Activated CD4-positive, alpha-beta T cell treated with anti-CD3 and anti-CD28 coated beads for 1 hour (primary cell): ENCODE measurements at places on chromosomes 3 and 15.

- DNase-seq = no peak
Measured at GRCh38 chr3:186046838-186047237, 62.1 kb downstream of the ETV5 start.

GRCh38 chr3:78277801-78278200, 1237.9 kb downstream of the ROBO2 start:
- no peak for DNase-seq

DNA sequence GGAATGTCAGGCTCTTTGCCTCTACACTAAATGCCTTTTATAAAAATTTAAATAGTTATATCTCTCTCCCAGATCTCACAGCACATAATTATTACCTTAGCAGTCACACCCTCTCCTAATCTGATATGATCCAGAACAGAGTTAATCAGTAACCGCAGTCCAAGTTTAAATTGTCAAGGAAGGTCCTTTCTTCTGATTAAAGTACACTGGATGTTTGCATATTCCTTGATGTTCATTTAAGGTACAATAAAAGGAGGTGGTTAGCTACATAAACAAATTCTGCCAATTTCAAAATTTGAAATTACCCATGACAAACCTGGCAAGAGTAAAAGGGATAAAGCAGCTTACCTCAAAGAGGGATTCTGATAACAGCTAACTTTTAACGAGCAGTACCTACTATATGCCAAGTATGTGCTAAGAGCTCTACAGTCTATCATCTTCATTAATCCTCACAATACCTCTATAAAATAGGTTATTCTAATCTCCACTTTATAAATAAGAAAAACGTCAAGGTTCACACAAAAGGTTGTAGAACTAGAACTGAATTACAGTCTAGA, 4.3 kb downstream of the GOLIM4 start:
- DNase-seq = no peak

GRCh38 chr3:139032326-139033002, 11.7 kb upstream of the PRR23B start:
- DNase-seq = no peak

DNA sequence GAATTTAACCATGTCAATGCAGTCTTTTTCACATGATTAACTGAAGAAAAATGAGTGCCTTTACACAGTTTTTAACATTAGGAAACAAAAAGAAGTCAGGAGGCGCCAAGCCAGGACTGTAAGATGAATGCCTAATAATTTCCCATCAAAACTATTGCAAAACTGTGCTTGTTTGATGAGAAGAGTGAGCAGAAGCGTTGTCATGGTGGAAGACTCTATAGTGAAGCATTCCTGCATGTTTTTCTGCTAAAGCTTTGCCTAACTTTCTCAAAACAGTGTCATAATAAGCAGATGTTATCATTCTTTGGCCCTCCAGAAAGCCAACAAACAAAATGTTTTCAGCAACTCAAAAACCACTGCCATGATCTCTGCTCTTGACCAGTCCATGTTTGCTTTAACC, 156.8 kb upstream of the CDIN1 start:
- no peak for DNase-seq

DNA sequence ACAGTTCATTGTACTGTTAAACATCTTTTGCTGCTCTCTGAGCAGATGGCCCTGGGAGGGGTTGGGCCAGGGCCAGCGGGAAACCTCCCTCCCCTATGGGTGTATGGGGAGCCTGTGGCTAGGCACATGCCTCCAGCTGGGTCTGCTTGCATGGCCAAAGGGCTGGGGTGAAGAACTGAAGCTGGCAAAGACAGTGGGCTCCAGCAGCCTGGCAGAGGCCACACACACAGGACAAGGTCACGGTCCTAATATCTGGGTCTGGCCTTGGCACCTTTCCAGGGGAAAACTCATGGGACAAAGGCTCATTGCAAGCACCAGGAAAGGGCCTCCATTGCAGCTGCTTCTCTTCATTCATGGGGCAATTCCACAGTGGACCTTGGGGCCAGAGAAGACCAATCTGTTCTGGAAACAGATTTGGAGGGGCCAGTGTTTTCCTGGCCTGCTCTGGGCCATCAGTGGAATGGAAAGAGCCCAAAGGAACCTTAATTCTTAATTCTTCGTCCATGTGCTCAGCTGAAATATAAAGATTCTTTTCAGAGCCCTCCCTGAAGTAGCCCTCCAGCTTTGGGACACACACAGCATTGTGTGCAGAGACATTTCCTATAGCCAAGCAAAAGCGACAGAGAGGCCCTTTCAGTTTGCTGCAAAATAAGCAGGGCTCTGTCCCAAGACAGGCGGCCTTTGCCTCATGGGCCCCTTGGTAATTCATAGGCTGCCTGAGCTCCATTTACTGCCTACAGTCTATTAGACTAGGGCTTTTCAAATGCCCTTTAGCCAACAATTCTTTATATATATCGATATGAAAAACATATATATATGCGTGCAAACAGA, 11.3 kb upstream of the LIMD1 start:
- no peak for DNase-seq

GRCh38 chr3:38067508-38068233, 28.7 kb downstream of the DLEC1 start:
- no peak for DNase-seq
